NCI-H2107 (cell line): ENCODE measurements at places on chromosomes 16 and 17.

GRCh38 chr17:81518785-81519283 is 6.2 kb upstream of the ACTG1 start:
- DNase-seq: no peak

- no peak for DNase-seq
Observed at GRCh38 chr16:53785044-53785443, 81.1 kb downstream of the FTO start.

DNA sequence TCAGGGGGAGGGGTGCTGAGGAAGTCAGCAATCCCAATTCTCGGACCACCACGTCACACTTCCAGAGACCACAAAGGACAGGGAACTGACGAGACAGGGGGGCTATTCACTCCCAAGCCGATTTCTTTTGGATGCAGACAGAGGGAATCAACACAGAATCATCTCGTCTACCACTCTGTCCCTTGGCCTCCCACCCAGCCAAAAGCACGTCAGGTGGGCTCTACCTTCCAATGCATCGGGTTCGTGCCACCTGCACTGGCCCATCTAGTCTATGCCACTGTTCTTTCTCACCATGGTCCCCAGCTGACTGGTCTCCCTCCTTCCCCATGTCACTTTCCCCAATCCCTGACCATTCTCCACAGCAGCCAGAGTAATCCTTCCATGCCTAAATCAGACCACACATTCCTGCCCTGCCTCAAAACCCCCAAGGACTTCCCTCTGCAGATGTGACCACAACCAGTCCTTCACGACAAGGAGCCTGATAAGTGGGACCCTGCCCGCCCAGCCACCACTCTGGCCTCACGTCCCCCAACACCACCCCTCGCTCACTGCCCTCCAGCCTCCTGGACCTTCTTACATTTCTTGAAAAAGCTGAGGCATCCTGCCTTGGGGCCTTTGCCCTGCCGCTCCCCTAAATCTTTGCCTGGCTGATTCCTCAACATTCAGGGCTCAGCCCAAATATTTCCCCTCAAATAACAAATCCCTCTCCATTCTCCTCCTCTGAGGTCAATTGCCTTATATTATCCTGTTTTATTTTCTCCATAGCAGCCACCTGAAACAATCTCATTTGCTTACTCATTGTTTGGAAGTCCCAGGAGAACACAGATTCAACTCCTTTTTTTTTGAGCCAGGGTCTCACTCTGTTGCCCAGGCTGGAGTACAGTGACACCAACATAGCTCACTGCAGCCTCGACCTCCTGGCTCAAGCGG is 70.4 kb downstream of the IL21R start:
- DNase-seq: no peak

- DNase-seq: no peak
Observed at GRCh38 chr16:57834936-57835335, 32.6 kb upstream of the KIFC3 start.

DNA sequence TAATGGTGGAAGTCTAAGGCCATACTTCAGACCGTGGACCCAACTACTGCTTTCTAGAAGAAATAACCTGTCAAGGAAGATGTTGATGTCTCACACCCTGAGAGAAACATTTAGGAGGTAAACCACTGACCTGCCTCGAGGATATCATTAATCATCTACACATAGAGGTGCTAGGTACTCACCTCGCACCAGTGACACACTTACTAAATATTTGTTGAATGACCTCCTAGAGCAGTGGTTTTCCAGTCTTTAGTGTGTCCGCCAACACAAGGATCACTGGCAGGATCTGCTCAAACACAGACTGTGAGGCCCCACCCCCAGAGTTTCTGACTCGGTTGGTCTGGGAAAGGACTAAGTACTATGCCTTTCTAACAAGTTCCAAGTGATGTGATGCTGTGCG is 197.4 kb upstream of the CACNG5 start:
- no peak for DNase-seq

- no peak for DNase-seq
Observed at GRCh38 chr17:75406222-75406615, 741 bp upstream of the GRB2 start.
